ENCODE measurements at places on chromosomes 3 and 15.

GRCh38 chr15:78050826-78051225 is 26.7 kb downstream of the TBC1D2B start:
- no peak for DNase-seq

DNA sequence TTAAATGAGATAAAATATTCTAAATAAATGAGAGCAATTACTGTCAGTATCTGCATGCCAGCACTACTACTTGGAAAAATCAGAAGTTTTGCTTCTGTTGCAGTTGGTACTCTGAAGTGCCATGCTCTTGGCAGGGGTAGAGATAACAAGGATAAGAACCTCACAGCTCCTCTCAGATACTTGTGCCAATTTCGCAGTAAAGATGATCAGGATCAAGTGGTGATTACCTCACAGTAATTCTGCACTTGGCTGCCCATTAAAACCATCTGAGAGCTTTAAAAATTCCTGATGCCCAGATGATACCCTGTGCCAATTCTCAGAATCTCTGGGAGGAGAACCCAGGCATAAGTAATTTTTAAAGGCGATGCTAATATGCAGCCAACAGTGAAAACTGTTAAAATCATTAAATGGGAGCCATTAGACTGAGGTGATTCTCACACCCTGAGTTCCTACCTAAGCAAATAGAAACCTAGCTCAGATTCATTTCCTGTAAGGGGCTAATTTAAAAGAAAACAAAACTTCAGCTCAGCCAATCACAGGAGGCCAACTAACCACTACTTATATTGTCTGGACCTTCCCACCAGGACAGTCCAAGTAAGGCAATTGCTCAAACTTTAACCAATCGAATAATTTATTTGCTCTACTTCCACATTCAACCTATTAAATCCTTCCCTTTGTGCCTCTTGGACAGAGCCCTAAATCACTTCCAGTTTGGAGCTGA is 171.2 kb downstream of the KCNMB2 start:
- DNase-seq: no peak

- DNase-seq: no peak
Measured at GRCh38 chr15:88818920-88819319, 15.7 kb downstream of the ACAN start.

- DNase-seq: no peak
Measured at GRCh38 chr15:25329696-25330095, 109.1 kb downstream of the UBE3A start.

DNA sequence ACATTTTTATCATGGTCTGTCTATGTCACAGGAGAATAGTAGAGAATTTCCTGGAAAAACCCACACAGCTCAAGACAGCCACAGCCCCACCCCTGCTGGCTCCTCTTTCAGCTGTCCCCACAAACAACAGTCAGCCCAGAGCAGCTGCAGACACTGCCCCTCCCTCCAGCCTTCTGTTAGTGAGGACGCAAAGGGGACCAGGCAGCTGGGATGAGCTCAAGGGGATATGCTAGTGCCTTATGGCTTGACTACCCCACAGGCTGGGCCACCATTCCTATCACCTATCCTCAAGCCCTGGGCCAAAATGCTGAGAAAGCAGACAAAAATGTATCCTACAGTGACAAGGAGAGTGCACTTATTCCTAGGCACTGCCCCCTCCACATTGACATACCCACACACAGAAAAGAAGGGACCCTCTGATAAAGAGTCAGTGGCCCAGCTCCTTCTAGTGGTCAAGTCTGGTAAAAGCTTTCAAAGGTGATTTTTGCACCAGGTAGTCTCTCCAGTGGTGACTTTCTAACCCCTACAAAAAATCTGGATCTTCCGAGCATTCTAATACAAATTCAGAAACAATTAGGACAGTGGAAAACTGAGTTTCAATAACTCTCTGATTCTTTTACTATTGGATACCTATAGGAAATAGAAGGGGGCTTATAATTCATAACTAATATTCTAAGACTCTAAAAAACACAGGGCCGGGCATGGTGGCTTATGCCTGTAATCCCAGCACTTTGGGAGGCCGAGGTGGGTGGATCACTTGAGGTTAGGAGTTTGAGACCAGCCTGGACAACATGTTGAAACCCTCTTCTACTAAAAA is 3.0 kb upstream of the MAP1A start:
- no peak for DNase-seq

DNA sequence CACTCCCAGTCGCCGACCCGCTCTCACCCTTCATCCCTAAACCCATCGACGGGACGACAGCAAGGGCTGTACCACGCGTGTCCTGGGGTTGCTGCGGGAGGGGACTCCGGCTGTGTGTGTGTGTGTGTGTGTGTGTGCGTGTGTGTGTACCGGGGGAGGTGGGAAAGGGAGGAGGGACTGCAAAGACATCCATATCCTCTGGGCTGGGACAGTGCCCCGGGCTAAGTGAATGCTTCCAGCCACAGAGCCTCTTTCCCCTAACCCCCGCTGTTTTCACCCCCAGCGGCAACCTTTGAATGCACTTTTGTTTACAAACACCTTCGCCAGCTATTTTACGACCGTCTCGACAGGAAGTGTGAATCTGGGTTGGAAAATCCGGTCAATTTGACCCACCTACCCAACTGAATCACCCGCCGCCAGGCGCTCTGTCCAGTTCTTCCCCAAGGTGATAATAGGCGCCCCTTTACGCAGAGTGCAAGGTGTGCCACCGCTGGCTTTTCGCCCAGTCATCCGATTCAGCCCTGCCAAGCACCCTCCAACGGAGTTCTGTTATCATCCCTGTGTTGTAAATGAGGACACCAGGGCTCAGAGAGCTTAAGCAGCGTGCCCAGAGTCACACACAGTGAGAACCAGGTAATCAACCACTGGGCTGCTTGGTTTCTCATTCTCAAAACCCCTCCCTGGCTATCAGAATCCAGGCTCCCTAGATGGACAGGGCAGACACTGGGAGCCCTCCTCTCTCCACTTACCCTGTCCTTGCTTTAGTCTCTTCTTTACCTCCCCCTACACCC is 739 bp upstream of the AMOTL2 start:
- DNase-seq: no peak

DNA sequence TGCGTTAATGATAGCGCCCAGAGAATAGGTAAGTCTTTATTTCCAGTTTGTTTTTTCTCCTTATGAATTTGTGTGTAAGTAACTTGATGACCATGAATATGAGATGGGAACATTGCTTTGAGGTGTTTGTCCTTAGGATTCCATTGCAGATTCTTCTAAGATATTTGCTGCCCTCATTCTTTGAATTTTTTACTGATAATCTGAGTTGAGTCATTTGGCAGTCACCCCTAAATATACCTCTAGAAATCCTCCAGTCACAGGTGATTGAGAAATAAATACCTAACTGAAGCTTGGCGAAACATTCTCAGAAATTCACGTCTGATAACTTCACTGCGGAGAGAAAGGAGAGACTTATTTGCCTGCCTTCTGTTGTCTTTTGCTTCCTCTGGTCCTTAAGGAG is 345.5 kb downstream of the SQOR start:
- DNase-seq: no peak

DNA sequence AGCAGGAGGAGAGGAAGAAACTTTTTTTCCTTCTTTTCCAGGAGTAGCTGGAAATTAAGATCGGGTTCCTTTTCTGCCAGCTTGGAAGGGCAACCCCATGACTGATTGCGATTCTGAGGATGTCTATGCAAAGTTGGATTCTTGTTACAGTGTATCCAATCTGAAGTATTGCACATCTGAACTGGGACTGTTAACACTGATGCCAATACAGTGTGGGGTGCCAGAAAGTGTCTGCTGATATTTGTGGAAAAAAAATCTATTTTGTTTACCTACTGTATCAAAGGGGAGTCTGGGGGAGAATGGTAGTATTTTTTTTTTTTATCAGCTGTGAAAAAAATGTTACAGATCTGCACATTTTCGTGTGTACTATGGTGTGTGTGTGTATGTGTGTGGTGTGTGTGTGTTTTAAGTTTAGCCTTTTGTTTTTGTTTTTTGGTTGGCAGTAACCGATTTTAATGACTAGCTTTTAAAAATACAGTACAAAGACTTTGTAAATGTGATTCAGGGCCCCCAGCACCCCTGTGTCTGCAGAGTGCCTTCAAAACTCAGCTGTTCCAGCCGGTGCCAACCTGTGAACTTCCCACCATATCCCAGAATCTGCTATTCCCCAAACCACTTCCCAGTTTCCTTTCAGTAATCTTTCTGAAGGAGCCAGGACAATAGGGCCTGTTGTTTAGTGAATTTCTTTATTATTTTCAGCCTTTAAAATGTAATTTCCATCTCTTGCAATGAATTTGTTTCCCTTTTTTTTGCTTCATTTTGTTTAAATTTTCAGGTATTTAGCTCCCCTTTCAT is 1.9 kb downstream of the RAP2B start:
- DNase-seq: peak; percentile 47

DNA sequence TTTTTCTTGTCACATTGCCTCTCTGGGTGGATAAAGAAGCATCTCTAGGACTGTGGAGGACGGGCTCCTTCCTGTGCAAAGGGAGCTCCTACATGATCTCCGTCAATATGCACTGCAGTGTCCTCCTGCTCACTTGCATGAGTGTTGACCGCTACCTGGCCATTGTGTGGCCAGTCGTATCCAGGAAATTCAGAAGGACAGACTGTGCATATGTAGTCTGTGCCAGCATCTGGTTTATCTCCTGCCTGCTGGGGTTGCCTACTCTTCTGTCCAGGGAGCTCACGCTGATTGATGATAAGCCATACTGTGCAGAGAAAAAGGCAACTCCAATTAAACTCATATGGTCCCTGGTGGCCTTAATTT is 478 bp downstream of the GPR15 start:
- DNase-seq: no peak

GRCh38 chr15:75785771-75786574 is 57.3 kb upstream of the UBE2Q2 start:
- no peak for DNase-seq

- peak; percentile 78 for DNase-seq
Measured at GRCh38 chr3:5144316-5144994, 22.4 kb downstream of the ARL8B start.

- peak; percentile 93 for DNase-seq
Measured at GRCh38 chr15:100721758-100722550, 119.6 kb downstream of the ASB7 start.

DNA sequence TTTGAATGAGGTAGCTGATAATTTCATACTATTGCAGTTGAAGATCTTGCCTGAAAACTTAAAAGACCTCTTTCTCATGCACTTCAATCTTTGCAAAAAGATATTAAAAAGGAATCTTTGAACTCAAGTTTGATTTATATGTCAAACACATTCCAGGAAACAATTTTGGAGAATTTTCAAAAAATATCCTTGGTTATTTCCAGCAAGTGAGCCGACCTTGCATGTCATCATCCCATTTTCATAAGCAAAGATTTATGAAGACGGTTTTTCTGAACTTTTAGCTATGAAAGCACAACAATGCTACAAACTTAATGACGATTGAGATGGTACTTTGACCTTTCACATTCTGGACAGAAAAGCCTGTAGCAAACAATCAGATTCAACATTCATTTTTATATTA is 95.6 kb downstream of the RFX7 start:
- DNase-seq: no peak

- no peak for DNase-seq
Measured at GRCh38 chr15:101127506-101128076, 124.3 kb downstream of the CHSY1 start.

- no peak for DNase-seq
Measured at GRCh38 chr3:50671331-50671730, 3.4 kb upstream of the DOCK3 start.

GRCh38 chr15:69553686-69554085 is 101.1 kb downstream of the RPLP1 start:
- no peak for DNase-seq

GRCh38 chr15:37053166-37053565 is 47.2 kb downstream of the MEIS2 start:
- DNase-seq: no peak
